ENCODE measurements at places on chromosomes 13 and 19. TPM values are rescaled to one million over a fixed set of nuclear protein-coding genes. Genes with fewer than 3 reads are reported as not detected.

DNA sequence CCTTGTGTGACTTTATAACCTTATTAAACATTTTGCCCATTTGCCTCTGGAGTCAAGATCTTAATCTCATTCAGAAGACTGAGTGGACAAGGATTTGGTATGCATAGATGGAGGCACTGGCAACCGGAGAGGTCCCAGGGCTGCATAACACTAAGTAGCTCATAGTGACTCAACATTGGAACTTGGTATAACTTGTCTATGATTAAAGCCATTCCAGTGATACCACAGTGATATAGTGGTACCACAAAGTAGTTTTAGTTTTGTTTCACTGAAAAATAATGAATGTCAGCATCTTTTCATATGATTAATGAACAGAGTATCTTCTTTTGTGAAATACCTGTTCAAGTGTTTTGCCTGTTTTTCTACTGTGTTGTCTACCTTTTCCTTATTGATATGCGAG is 26.4 kb downstream of the CDK8 start:
- DNase-seq: no peak

- no peak for DNase-seq
These were observed 27.6 kb downstream of the MAU2 start for GRCh38 chr19:19348266-19348665.

DNA sequence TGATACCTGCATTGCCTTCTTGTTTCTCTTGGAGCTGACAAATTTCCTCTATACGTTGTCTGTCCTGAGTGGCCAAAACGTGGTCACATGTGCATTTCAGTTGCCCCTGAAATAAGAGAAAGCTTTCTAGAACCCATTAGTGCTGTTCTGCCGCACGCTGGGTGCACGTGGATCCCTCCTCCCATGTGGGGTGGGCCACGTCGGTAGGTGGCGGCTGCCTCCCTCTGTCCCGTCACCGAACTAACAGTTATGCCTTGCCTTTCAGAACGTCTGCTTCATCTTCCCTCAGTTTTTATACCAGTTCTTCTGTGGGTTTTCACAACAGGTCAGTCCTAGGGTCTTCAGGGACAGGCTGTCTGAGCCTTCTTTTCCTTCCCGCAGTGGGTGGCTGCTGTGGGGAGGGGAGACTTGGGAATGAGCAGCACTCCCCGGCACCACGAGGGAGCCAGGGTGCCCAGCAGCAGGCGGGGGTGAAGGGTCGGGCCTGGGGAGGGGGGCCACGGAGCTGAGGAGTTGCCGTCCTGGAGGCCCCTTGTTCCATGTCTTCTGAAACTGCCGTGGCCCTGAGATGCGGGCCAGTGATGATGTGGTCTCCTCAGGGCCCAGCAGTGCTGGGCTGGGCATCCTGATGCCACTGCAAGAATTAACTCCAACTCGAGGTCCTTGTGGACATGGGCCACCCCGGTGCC is 109.7 kb upstream of the MCF2L start:
- DNase-seq: no peak

DNA sequence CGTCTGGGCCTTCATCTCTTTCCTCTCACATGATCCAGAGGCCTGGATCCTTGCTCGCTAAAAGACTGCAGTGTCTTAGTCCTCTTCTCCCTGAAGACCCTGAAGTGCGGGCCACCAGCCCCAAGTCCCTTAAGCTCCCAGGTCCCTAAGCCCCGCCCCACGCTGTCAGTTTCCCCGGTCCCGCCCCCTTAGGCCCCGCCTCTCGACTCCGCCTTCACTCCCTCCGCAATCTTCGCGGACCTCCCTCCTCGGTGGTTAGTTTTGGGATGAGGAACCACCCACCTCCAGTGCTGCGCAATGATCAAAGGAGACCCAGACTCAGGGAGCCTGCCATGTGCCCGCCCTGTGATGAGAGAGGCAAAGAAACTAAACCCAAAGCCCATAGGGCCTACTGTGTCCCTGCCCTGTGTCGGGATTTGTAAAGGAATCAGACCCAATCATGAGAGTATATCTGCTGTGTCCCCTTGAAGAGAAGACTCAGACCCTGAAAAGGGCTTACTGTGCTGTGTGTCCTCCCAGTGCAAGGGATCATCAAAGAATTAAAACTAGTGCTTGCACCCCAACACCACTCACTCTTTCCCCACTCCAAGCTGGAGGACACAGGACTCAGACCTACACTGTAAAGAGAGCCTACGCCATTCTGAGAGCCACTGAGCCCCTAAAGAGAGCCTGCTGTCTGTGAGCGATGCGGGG is 3.0 kb upstream of the COX6B1 start:
- DNase-seq: peak; percentile 84

- DNase-seq: no peak
These were observed 842 bp upstream of the PTGIR start for GRCh38 chr19:46625731-46626130.

- no peak for DNase-seq
These were observed 1.3 kb upstream of the TEKTIP1 start for GRCh38 chr19:3537438-3538240.

DNA sequence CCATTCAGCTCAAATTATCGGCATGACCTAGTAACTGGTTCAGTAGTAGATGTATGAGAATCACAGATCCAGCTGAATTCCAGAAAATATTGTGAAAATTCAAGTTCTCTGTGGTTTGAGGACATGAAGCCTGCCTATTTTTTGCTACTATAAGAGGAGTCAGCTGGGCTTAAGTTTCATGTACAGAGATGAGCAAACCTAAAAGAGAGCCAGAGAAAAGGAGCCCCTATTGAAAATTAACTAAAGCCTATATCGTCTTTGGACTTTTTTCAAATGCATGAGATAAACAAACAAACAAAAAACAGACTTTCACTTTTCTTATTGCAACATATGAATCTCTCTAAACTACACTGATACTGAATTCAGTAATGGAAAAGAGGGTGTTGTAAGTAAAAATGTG is 106.8 kb upstream of the SPRY2 start:
- DNase-seq: no peak

DNA sequence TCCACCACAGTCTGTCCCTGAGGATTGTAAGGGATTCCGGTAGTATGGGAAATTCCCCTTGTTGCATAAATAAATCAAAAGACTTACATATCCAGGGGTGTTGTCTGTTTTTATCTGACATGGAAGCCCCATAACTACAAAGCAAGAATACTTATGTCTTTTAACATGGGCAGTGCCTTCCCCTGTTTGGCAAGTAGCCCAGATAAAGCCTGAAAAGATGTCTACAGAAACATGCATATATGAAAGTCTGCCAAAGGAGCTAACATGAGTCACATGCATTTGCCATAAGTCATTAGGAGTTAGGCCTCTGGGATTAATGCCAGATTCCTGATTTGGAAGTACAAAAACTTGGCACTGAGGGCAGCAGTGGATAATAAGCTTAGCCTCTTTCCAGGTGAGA is 62.1 kb downstream of the ZNF737 start:
- no peak for DNase-seq

The ZNF223 gene
- 4.8 TPM for total RNA-seq

The HCN2 gene
- 6.6 TPM for total RNA-seq
